ENCODE measurements at places on chromosomes 16 and 17.

- no peak for DNase-seq
Measured at GRCh38 chr17:13200671-13201070, 182.8 kb upstream of the ELAC2 start.

GRCh38 chr17:82748756-82749155 lies 3.1 kb upstream of the TBCD start:
- DNase-seq: no peak

- no peak for DNase-seq
Measured at GRCh38 chr17:77867308-77867781, 91.2 kb upstream of the TNRC6C start.

DNA sequence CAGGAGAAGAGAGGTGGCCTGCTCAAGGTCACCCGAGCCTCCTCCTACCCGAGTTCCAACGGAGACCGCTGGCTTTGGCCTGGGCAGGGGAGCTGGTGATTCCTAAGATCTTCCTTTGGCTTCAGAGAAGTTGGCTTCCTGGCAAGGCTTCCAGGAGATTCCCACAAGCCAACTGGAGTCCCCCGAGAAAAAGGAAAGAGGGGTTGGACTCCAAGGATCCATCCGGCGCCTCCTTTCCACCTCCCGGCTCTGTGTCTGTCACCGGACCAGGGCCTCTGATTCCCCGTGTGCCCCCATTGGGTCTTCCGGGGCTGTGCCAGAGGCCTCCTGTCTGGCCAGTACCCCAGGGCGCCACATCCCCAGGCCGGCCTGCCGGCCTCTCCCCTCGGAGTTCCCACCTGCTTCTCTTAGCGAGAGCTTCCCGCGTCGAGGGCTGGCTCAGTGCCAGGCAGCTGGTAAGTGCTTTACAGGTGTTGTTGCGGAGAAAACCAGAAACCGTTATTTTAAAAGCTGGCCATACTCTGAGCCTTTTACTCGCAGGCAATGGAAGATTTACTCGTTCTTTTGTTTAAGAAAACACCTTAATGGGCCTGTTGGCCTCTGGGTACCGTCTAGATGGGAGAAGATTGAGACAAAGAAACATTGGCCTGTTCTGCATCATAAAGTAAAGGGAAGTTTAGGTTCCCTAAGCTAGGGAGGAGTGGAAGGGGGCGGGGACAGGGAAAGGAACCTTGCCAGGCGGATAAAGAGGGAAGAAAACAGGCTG lies 258.4 kb upstream of the SDK2 start:
- no peak for DNase-seq

DNA sequence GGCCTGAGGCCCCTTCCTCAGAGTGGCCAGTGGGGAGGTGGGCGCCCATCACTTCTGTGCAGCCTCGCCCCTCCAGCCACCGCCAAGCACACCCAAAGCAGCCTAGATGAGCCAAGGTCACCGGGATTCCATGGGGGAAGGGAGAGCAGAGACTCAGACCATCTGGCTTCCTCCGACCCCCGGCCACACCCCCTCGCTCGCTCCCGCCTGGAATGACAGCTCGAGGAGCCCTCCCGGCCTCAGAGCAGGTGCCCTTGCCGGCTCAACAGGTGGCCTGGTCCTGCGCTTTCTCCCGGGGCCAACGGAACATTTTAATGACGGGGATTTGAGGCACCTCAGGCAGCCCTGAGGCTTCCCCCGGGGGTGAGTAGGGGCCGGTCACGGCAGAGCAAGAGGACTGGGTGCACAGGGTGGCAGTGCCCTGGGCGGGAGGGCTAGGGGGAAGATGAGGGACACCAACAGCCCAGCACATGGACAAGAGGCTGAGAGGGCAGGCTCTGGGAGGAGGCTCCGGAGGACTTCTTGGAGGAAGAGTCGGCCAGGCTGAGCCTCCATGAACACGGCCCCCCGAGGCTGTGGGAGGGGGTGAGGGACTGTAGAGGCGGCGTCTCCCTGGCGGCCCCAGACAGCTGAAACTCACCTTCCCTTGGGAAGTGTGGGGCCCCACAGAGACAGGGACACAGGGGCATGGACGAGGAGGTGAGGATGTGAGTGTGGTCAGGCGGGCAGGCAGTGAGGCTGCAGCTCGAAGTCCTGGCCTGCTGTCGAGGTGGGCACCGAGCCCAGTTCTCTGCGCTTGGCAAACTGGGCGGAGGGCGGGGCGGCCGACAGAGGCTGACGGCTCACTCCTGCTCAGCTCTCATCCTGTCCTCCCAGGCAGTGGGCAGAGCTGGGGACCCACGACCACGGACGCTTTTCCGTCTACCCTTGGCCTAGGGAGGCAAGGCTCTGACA lies 12.5 kb upstream of the C1QTNF8 start:
- DNase-seq: peak; percentile 75

DNA sequence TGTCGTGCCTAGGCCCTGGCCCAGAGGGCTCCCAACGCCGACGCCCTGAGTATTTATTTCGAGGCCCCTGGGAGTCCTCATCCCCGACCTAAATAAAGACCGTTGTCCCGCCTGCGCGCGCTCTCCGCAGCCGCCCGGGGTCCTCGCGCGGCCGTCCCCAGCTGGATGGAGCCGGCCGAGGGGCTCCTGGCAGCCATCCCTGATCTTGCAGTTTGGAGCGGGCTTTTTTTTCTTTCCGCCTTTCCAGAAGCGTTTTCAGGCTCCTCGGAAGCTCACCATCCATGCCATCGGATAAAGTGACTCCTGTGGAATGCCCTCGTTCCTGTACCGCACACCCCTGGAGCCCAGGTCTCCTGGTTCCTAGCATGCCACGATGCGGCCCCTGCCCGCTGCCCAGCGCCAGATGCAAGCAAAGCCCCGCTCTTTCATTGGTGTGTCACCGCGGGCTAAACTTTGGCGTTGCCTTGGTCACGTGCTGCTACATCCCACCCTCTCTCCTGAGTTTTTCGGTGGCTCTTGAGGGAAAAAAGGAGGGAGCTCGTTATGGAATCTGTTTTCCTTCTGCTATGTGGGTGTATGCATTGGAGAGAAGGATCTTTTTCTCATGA lies 716 bp downstream of the TMEM94 start:
- peak; percentile 61 for DNase-seq

GRCh38 chr16:28923231-28923587 lies 1.8 kb downstream of the RABEP2 start:
- no peak for DNase-seq

DNA sequence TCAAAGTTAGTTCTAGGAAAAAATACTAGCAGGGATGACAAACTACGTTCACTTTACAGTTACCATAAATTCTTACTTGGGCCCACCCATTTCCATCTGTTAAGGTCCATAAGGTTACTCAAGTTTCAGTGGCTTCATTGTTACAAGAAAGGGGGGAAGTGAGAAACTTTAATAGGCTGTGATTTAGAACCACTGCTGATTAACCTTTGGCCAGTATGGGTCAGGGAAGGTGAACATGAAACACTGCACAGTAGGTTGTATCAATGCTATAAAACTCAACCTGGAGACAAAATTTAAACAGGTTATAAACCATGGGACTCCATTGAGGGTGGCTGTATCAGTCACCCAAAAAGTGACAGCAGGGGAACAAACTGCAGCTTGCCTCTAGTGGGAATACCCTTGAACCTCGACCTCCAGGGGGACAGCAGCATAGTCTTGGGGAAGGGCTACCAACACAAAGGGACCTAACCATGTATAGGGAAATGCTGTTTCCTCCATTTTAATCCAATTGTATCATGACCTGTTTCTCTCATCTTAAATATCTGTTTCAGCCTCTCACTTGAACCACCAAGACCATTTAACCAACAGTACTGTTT lies 10.4 kb downstream of the PTRH2 start:
- no peak for DNase-seq

- DNase-seq: no peak
Measured at GRCh38 chr17:30717291-30718098, 107.0 kb downstream of the CRLF3 start.

DNA sequence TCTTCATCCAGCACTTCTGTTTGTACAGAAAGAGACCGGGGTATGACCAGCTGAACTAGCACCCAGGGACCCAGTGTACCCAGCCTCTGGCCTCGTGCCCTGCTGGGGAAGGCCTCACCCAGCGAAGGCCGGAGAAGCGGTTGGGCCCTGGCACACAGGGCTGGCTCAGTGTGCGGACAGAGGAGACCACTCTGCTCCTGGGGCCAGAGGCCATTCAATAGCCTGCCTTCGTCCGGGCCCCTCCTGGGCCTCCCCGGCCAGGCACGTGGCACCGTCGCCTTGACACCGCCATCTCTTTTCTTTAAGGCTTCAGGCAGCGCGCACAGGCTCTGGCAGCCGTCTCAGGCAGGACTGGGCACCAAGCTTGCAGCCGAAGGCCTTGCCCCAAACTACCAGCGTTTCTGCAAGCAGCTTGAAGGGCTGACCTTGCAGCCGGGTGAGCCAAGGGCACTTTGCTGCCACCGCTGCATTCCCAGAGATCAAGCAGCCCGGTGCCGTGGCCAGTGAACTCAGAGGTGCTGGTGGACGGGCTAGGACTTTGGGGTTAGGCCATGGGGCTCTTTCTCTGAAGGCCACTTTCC lies 8.0 kb downstream of the TAX1BP3 start:
- no peak for DNase-seq

GRCh38 chr17:17137731-17138585 lies 68.2 kb downstream of the PLD6 start:
- DNase-seq: no peak

DNA sequence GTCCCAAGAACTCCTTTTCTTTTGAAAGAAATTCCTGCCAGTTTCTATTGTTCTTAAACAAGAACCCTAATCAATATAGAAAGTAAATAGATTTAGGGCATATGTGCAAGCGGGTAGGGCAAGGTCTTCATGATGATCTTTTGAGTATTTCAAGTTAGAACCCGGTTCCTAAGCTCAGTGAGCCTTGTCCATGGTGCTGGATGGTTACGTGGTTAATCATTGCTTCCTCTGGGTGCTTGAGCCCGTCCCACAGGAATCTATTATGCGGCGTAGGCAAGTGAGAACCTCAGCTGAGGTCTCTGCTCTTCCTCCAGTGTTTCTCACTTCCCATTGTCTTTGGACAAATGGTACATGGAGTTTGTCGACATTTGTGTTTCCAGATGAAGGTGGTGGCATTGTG lies 580.8 kb upstream of the EEF2KMT start:
- no peak for DNase-seq

- peak; percentile 67 for DNase-seq
Measured at GRCh38 chr17:7413346-7413985, 5.8 kb downstream of the NLGN2 start.

DNA sequence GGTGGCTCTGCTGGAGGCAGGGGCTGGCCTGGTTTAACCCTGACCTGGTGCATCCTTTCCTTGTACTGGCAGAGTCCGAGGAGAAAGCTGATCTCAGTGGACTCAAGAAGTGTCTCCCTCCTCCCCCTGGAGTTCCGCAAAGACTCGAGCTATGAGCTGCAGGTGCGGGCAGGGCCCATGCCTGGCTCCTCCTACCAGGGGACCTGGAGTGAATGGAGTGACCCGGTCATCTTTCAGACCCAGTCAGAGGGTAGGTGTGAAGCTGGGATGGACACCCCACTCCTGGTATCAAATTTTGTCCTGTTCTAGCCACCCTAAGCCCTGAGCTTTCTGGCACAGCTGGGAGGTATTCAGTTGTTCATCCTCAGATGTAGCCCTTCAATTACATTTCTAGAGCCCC lies 42.5 kb downstream of the IL21R start:
- DNase-seq: no peak

- DNase-seq: no peak
Measured at GRCh38 chr16:52470585-52470984, 76.4 kb downstream of the TOX3 start.

DNA sequence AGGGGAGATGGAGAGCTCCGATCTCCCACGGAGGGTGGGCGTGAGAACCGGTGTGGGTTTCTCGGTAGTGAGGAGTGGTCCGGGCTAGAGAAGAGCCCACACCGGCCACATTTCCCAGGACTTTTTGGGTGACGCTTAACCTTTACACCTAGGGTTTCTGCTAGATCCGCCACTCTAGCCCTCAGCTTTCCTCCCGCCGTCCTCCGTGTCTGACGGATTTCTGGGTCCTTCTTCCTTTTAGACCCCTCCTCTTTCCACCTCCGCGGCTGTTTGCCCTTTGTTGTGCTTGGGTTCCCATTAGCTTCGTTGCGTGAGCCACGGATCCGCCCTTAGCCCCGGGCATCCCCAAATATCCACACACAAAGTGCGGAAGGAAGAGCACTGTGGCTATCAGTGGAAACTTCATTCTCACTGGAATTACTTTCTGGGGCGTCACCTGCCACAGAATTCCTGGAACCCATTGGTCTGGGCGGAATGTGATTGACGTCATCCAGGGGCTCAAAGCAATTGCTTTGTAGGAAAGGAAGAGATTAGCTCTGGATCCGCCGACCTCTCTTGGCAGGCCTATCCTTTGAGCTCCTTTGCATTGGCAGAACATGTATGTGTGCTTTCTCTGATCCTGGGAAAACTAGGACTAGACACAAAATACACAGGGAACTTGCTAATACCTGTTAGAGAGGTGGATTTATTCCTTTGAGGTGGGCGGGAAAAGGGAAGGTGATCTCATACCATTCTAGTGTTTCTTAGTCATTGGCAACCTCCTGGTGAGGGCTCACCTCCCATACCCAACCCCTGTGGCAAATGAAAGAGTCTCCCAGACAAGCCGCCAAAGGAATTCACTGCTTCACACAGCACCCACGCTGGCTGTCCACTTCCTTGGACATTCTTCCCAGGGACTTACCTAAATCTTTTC lies 654 bp downstream of the TNFAIP1 start:
- peak; percentile 79 for DNase-seq

DNA sequence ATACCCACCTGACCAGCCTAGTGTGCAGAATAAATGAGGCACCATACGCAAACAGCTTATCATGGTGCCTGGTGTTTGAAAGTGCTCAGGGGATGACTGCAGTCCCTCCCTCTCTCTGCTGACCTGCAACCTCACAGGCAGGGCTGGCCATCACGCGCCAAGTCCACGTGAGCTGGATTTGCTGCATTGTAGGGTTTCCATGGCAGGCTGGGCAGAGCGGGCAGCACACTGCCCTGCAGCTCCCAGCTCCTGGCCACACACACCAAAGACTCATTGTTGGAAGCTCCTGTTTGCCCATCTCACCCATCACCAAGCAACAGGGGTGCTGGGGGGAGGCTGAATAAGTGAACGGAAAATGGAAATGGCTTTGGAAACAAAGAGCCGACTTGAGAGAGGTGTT lies 81.8 kb downstream of the IRX3 start:
- DNase-seq: no peak

DNA sequence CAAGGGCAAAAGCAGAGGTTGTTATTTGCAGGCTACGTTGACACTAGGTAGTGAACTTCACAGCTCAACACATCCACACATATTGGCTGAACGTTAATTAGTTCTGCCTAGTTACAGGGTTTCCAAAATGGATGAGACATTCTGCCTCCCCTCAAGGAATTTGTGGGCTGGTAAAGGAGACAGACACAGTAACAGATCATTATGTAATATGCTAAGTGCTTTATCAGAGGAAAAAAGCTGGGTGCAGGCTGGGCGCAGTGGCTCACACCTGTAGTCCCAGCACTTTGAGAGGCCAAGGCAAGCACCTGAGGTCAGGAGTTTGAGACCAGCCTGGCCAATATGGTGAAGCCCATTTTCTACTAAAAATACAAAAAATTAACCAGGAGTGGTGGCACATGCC lies 26.2 kb downstream of the BMERB1 start:
- DNase-seq: no peak

DNA sequence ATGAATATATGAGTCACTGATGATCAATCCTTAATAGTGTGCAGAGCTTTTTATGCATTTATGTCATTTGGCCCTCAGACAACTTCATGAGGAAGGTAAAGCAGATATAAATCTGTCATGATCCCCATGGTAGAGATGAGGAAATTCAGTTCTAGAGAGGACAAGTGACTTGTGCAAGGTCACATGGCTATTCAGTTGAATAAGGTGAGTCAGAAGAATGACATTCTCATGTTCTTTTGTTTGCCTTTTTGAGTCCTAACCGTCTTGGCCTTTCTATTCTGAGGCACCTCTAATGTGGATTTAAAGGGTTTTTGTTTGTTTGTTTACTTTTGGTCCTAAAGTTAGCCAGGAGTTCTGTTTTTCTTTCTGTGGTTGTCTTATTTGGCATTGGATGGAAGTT lies 116.2 kb upstream of the ELAC2 start:
- DNase-seq: no peak

All from AG20443 (cell line).